ENCODE measurements at places on chromosomes 7 and 10.

- DNase-seq: no peak
Measured at GRCh38 chr7:137836541-137836940, 10.2 kb downstream of the DGKI start.

DNA sequence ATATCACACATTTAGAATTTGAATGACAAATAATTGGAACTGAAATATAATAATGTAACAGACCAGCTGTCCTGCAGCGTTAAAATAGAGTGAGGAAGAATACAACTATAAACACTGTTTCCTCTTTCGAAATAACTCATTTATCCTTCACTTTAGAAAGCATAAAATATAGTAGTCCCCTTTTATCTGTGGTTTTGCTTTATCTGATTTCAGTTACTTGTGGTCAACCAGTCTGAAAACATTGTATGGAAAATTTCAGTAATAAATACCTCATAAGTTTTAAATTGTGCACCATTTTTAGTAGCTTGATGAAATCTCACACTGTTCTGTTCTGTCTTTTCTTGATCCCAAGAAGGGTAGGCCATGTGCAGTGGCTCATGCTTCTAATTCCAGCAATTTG, 31.7 kb downstream of the POLR1F start:
- no peak for DNase-seq

- no peak for DNase-seq
Measured at GRCh38 chr7:159007364-159007995, 137.2 kb downstream of the VIPR2 start.

DNA sequence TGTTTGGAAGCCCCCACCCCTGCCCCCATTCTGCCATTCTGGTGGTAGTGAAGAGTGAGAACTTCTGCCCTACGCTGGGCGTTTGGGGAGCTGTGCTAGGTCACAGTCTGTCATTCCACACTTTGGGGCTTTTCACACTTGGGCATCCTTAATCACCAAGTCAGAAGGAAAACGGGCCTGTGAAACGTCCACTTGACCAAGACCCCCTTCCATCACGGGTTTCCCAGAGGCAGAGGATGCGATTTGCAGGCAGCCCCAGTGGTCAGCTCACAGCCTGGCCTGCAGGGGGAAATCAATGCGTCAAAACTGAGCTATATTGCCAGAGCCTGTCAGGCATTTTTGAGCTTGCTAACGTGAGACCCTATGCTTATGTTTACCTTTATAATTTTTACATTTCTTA, 663.3 kb upstream of the MGMT start:
- no peak for DNase-seq

DNA sequence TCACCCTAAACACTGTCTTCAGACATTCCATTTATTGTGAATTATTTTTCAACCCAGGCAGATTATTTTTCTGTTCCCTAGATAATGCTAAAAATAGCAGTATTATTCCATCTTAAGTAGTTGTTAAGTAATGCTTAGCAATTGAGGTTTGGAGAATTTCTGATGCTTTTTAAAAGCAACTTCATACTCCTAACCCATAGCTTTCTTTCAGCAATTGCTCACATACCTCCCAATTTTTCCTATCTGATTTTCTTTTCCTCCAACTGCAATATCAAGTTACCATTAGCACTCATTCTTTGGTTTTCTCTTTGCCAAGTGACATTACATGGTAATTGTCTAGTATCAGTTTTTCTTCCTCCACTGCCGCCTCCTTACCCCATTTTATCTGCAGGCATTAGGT, 104.7 kb downstream of the GPR85 start:
- no peak for DNase-seq

DNA sequence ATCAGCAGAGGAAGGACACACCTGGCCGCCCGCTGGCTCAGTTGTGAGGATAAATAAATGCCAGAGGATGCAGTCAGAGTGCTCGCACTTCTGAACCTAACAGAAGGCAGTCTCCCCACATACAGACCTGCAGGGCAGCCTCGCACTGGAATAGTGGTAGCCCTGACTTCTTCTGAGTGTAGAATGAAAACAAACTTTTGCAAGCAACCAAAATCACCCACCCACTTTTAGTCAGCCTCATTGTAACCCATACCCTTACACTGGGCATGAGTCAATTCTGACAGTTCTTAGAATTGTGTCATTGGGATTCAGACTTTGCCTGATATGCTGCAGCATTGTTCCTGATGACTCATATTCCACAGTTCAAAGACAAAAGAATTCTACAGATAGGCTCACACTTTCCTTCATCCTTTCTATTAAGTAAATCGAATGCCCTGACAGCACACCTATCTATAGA, 167.0 kb upstream of the CDK1 start:
- DNase-seq: no peak

DNA sequence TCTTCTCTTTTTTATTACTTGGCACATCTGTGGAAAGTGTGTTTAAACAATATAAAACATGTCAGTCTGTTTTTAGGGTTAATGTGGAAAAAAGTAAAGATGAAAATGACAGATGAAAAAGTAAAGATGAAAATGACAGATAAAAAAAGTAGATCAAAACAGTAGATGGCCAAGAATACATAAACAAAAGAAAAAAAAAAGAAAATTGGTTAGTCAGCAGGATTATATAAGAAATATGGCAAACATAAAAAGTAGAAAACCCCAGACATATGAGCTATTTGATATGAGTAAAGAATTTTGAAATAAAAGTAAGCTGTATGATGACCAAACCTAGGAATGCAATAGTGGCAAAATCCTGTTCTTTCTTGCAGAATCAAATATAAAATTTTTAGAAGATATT, 365.7 kb upstream of the AKR1E2 start:
- DNase-seq: no peak

DNA sequence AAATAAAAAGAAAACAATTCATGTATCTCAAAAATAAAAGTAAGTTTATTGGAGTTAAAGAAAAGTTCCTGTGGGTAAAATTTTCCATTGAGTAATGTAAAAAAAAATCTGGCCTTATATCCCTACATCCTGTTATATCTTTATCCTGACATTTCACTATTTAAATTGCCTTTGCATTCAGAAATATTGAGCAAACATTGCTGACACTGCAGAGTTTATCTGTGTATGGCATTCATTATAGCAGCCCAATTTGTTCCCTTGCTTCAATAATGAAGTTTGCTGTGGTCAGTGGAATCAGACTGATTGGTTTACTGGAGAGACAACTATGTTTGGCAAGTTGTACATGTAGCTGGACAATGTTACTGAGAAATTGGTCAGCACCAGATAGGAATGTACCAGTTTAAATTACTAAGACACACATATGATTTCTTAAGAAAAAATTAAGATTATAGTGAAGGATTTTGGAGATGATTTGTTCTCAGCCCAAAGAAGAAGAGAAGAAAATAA, 271.7 kb downstream of the ANKRD7 start:
- DNase-seq: no peak

GRCh38 chr7:30062587-30062986, 34.4 kb downstream of the PLEKHA8 start:
- DNase-seq: no peak

GRCh38 chr10:124025152-124025551, 68.2 kb downstream of the CHST15 start:
- DNase-seq: no peak

GRCh38 chr7:30907527-30908267, 4.0 kb upstream of the AQP1 start:
- DNase-seq: no peak

GRCh38 chr10:7438196-7438986, 27.6 kb upstream of the SFMBT2 start:
- no peak for DNase-seq

DNA sequence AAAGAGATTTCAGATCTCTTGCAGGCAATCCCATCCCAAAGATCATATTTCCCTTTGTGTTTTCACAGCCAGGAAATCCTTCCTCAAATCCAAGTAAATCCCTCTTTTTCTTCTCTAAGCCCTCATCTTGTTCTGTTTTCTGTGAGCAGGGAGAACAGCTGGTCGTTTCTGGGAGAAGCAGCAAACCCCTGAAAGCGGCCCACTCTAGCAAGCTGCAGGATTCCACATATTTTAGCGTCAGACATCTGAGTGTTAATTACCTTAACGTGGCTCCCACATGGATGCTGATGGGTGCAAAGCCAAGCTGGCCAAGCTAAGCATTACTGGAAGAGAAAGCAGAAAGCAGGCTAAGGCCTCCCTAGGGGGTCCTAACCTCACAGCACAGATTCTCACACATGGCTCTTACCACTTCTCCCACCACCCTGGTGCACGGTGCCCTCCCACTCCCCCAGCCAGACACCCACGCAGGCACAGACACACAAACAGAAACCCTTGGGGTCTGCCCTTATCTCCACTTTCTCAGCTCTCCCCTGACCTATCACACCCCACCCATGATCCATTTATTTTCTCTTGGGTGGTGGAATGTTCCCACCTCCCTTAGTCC, 551.0 kb upstream of the AUTS2 start:
- DNase-seq: no peak

- DNase-seq: no peak
Measured at GRCh38 chr10:85851325-85851724, 515.3 kb downstream of the GRID1 start.

DNA sequence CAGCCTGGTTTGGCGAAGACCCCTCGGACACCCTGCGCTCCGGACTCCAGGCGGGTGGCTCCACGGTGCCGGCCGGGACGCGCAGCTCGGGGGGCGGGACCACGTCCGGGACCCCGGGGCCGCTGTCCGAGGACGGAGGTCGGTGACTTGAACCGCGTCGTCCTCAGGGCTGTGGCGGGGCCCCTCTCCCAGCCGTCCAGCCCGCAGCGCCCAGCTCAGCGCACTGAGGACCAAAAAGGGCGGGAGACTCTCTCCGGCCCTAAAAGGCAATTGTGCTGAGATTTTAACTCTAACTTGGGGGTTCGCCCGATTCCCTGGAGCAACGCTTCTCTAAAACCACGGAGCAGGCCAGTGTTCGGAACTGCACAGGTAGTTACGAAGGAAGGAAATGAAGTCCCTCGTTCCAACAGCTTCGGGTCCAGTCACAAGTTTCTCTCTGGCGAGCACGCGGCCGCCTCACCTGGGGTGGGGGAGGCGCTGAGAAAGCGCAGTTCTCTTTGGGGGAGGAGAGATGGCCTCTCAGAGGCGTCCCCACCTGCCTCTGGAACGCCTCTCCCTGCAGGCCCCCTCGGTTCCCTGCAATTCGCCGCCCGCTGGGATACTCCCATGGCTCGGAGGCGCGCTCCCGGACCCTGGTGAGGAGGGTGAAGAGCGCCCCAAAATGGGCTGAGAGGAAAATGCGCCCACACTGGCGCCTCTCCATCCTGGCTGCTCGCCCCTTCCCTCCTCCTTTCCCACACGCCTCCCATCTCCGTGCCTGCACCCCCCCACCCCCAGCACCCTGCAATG, 352.7 kb downstream of the DNAJB6 start:
- DNase-seq: no peak

DNA sequence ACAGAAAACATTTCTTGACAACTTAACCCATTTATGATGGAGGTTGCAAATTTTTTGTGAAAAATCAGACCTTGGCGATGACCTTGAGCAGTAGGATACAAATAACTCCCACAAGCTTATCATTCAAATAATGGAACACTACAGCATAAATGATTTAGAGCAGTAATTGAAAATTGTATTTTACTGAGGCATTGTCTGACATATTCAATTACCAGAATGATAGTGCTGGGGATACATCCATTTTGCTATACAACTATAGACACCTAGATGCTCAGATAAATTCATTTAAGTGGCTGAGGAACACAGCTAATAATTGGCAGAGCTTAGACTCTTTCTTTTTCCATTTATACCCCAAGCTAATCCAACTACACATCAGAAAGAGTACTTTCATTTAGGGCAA, 18.9 kb downstream of the TWIST1 start:
- no peak for DNase-seq

DNA sequence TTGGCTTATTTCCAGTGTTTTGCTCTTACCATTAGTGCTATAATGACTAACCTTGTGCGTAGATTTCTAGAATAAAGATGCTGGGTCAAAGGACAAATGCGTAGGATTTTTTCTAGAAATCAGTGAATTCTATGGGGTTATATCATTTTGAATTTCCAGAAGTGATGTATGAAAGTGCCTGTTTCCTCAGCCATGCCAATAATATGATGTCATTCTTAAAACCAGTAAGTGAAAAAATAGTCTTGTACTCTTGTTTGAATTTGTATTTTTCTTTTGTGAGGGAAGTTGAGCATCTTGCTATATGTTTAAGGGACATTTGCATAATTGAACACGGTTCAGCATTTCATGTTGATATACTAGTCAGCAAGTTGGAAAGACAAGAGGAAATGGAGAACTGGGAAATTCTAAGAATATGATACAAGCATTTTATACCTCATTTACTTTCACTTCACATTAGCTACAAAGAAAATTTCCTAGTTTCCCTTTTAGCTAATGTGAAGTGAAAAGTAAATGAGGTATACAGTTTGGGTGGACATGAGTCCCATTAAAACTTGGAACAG, 3.8 kb upstream of the DNAH11 start:
- DNase-seq: no peak

DNA sequence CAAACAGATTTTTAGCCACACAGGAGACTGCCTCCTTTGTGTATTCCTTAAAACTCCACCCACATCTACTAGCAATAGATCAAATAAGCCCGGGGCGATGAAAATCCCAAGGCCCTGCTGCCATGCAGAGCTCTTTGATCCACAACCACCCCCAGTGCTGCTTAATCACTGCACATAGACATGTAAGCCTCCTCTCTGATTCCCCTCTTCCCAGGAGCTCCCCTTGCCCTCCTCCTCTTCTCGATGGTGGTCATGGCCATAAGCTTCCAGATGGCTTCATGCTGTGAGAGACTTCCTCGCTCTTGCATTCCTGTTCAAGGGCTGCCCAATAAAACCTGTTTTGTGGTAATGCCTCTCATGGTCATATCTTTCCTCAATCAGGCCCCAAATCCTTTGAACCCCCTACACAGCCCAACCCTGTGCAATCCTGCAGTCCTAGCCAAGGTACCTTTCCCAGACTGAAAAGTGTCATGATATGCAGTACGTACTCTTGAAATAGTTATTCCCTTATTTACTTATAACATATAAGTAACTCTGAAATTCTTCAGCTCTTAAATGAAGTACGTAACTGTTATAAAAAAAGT, 158.5 kb downstream of the CACNA2D1 start:
- DNase-seq: no peak

DNA sequence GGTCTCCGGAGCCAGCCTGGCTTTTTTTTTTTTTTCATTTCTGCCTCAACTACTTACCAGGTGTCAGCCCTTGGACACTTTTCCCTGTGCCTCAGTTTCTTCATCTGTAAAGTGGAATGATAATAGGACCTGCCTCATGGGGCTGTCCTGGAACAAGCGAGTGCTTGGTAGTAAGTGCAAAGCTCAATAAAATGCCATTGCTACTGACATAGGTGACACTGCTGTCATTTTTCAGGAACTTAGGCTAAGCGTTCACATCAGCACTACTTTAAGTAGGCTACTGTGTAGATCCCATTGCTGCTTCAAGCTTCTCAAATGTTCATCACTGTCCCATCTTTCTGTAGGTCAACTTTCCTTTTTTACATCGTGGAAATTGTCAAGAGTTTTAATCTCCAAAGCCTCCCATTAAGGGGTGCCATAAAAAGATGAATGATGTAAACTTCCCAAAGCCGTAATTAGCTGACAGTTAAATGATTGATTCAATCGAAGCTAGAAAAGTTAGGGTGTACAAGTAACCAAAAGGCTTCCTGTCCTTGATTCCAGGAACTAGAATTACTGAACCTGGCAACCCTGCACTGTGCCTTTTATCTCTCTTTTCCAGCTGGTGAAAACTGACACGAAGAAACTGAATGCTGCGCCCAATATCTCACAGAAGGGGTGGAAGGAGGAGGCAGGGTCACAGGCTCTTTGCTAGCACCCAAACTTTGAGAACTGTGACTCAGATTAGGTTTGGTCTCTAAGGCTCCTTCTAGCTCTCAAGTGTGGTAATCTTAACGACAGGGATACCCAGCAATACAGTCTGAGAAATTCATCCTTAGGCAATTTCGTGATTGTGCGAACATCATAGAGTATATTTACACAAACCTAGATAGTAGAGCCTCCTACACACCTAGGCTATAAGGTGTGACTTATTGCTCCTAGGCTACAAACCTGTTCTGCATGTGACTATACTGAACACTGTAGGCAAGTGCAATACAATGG, 861 bp upstream of the USP6NL start:
- no peak for DNase-seq
